ENCODE measurements at places on chromosomes 5 and 9.

DNA sequence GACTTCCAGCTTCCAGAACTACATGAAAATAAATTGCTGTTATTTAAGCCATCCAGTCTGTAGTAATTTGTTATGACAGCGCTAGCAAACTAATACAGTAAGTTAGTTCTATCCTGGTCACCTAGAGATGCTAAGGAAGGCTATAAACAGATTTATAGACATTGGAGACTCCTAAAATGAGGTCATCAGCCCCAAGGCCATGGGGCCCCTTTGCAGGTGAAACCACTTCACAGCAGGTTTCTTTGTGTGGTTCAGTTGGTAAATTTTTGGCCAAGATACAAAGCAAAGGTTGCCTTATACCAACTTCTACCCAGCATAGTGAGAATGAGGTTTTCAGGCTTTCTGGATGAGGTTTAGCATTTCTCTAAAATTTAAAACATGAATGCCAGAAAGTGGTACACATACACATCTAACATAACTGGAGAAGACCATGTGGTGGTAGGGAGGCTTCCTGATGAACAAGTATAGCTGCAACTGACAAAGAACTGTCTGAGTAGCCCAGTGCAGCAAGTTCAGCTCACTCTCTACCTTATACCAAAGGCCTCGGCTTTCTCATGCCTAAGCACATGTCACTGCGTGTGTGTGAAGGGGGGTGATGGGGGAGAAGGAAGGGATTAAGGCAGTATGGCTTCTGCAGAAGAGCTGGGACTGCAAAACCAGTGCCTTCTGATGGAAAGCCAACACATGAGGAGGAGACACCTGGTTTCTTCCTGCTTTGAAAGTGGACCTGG, 264.6 kb upstream of the TAS2R1 start:
- no peak for DNase-seq

DNA sequence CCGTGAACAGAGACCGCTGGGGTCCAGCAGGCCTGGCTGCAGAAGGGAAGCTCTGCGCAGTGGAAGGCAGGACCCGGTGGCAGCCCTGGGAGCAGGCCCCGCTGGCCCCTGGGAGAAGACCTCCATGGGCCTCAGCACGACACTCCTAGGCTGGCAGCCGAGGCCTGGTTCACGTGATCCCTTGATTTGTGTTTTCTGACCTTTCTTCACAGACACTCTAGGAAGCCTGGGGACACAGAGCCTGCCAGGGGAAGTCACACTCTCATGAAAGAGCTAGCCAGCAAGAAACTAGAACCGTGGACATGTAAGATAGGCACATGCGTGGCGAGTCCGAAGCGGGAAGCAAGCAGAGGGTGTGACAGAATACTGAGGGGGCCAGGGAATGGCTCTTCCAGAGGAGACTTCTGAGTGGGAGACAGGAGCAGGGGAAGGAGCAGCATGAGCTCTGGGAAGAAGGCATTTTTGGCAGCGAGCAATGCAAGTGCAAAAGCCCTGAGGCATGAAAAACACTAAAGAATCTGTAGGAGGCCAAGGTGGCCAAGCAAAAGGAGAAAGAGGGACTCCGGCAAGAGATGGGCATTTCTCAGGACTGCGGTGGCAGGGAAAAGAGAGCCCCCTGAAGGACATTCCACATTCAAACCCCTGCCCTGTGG, 26.6 kb upstream of the IL17B start:
- no peak for DNase-seq

DNA sequence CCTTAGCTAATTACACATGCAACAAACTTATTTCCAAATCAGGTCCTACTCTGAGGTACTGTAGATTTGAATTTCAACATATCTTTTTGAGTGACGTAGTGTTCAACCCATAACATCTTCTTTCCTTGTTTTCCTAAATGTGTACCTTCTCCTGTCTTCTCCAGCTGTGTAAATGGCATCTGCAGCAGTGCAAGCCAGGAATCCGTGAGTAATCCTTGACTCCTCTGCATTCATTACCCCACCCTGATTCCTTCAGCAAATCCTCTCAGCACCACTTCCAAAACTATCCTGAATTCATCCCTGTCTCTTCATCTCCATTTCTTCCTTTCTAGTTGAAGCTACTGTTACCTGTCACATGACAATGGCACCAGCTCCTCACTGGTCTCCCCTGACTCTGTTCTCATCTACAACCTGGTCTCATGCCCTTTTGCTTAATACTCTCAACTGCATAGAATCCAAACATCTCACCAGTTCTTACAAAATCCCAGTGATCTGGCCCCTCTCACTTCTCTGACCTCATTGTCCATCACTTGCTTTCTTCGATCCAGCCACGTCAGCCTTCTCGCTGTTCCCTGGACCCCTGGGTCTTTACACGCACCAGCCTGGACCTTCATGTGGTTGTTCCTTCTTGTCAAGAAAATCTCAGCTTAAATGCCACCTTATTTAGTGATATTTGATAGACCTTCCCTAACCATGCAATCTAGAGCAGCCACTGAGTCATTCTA, 14.6 kb upstream of the TRAF1 start:
- no peak for DNase-seq

- no peak for DNase-seq
Observed at GRCh38 chr9:101508211-101508610, 25.4 kb upstream of the RNF20 start.

- DNase-seq, result no peak
Observed at GRCh38 chr5:37448941-37449340, 69.8 kb downstream of the WDR70 start.

- DNase-seq, result no peak
Observed at GRCh38 chr9:112771359-112772214, 21.0 kb downstream of the SNX30 start.

DNA sequence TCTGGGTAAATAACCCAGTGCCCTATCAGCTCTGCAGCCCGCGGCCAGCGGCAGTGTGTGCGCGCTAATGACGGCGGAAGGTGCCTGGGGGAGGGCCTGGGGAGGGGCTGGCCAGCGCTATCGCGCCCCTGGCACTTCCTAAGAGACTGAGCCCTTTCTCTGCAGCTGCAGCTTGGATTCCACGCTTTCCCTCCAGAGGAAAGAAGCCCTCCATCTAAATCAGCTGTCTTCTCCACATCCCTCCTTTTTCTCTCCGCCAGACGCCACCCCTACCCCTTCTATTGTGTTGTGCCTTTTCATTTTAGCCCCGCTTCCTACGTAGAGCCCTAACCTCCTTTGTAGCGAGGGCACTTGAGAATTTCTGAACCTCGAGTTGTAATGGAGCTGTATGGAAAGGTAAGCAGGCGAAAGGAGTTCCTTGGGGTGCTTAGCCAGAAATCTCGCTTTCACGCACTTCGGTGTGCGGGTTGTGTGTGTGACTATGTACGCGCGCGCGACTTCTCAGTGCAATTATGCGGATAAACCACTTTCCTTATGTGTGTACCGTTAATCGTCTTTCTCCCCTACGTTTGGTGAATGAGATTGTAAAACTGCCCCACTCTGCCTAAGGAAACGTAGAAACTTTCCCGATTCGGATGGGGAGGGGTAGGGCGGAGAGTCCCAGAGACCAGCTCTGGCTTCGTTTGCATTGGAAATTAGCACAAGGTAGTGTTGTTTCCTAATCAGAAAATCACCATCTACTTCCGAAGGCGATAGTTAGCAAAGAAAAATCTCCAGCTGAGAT, 664 bp upstream of the RAB3C start:
- DNase-seq, result no peak

DNA sequence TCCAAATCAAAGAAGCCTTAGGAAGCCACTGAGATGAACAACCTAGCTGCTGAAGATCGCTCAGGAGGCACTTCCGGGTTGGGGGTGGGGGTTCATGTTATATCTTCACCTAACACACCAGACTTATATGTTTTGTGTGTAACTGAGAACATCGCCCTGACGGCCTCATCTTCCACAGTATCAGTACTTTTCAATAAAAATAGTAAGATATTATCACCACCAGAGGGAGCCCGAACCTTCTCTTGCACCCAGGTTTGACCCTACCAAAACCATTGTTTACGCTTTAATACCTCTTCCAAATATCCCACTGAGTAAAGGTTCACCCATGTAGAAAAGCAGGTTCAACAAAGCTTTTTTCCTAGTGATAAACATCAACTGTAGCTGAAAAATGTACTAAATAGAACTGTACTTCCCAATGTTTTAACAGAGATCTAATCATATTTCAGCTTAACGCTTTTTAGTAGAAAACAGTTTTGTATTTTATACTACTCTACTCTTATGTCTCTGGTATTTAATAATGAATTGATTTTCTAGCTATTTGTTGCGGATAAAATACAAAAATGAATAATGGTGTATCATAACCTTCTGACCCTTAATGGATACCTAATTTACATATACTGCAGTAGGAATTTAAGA, 244.0 kb downstream of the EPB41L4A start:
- DNase-seq, result no peak

- no peak for DNase-seq
Observed at GRCh38 chr9:103530934-103531333, 535.8 kb downstream of the CYLC2 start.

DNA sequence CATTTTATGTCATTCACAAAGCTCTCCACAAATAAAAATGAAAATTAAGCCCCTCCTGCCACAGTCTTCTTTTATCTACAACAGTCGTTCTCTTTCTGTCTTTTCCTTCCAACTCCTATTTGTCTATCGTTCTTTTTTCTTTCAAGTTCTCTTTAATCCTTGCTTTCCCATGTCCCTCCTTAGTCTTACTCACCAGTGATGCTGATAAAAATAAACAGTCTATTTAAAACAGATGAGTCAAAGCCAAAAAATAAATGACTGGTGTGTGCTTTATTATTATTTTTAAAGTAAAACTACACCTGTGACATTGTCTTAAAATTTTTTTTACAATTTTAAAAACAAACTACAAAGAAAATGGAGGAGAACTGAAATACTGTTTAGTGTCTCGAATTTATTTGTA, 137.1 kb upstream of the TMEM161B start:
- no peak for DNase-seq

GRCh38 chr9:117307701-117308100, 107.2 kb downstream of the ASTN2 start:
- no peak for DNase-seq

DNA sequence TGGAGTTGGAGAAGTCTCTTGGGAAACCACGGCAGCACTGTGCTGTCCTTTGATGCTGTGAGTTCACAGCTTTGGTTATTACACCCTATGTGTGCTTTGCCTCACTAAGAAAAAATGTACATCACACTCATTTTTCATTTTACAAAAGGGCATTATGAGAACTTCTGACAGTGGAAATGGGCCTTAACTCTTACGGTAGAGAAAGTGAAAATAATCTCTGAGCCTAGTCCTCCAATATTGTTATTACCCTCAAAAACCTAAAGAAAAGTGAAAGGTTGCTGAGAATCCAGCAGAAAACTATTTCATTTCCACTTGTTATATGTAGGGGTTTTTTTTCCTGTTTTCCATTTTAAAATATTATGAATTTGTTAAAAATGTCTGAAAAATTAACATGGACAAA, 8.2 kb upstream of the OR13D1 start:
- no peak for DNase-seq

Data from stimulated activated CD8-positive, alpha-beta memory T cell treated with anti-CD3 and anti-CD28 coated beads, Interleukin-4, amount 100 ng/mL, for 1 hour (primary cell).